ENCODE measurements at places on chromosomes 12 and 14.
A peak's percentile ranks its signal among the peaks of the same experiment; 100 is the strongest.

DNA sequence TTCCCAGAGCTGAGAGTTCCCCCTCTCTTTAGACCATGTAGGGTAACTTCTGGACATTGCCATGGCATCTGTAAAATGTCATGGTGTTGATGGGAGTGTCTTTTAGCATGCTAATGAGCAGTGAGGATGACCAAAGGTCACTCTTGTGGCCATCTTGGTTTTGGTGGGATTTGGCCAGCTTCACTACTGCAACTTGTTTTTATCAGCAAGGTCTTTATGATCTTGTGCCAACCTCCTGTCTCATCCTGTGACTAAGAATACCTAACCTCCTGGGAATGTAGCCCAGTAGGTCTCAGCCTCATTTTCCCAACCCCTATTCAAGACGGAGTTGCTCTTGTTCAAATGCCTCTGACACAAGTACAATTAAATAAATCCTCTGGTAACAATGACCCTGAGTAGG lies 244.4 kb downstream of the NEDD1 start:
- DNase-seq, result no peak

DNA sequence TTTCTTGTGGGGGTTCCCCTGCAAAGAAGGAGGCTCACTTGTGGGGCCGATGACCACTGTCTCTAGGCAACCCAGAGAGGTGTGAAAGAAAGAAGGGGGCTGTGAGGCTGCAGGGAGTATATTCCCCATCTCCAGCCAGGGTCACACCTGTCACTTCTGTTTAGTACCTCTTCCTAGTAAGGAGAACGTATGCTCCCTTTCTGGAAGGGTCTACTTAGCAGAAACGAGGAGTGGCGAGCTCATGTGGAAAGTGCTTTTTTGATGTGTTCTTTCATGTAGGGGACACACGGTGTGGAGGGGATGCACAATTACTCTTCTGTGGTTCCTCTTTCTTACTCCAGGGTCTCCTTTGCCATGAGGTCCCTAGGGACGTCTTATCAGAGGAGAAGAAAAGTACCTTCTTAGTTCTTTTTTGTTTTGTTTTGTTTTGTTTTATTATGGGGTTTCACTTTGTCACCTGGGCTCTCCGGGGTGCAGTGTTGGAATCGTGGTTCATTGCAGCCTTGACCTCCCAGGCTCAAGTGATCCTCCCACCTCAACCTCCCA lies 58.3 kb downstream of the PRKCH start:
- DNase-seq, result no peak

DNA sequence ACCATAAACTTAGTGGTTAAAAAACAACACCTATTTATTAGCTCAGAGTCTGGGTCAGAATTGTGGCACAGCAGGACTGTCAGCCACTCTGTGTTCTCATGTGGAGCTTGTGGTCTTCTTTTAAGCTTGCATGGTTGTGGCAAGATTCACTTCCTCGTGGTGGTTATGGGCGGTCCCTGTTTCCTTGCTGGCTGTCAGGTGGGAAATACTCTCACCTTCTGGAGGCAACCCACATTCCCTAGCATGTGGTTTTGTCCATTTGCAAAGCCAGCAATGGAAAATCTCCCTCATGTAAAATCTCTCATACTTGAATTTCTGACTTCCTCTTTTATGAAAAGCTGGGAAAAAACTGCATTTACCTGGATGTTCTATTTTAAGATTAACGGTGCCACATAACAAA lies 229.8 kb downstream of the ALX1 start:
- DNase-seq, result no peak

DNA sequence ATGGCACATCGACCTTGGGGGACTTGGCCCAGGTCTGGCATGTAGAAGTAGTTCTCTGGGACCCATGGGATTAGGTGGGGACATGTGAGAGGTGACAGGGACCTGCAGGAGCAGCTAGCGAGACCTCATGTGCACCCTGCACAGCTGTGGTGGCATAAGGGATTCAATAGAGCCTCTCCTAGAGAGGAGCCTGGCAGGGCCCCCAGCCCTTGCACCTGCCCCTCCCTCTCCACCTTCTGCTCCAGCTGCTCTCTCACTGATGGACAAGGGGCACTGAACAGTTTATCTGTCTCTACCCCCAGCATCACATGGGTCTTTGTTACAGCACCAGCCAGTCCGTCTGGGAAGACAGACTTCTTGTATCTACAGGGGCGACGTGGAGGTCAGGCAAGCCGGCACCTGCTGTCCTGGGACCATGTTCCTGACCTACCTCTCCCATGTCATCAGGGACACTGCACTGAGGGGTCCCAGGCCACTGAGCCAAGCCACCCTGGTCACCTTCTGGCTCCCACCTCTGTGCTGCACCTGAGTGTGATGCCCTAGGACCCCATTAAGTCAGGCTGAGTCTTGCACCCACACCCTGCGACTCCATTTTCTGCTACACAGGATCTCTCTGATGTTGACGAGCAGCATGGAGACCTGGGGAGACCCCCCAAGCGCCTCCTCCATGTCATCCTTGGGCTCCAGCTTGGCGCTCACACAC lies 32.6 kb downstream of the DDX11 start:
- no peak for DNase-seq

GRCh38 chr14:77473921-77474320 lies 16.0 kb downstream of the AHSA1 start:
- DNase-seq, result peak; percentile 25

DNA sequence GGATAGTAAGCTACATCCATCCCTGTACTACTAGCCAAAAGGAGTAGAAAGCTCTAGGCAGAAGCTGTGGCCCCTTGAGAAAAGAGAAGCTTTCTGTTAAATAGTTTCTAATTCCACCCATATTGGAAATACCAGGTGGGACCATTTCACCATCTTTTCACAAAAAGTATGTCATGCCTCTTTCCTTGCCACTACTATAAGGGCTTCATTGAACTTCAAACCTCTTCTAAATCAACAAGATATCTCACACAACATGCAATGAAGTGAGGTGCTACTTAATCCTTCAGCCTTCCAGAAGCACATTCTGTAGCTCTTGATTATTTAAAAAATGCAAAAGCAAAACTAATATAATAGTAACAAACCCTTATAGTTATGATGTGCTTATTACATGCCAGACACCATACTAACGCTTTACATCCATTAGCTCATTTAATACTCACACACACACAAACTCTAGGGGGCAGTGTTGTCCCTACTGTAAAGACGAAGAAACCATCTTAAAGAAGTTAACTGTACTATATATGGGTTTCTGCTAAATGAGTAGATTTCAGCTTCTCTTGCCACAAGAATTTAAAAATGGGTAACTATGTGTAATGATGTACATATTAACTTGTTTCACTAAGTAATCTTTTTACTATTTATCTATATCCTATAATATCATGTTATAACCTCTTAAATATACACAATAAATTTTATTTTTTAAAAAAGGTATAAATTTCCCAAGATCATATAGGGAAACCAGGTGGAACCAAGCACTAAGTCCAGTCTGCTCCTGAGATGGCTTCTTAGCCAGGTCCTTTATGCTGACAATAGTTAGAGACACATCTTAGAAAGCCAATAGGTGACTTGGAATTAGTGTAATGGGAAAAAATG lies 124.4 kb downstream of the RPS29 start:
- DNase-seq, result peak; percentile 6

DNA sequence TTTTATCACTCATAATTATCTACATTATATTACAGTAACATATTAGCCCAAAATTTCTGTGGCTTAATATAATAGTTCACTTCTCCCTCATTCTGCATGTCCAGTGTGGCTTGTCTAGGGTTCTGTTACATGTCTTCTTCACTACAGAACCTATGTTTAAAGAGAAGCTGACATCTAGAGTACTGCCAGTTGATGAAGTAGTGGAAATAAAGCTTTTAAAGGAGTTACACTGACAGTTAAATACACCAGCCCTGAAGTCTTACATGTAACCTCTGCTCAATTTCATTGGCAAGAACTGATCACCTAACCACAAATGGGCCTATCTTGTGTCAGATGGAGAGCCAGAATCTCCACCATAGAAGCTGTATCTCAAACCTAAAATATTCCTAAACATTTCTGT lies 32.9 kb downstream of the RPS6KA5 start:
- no peak for DNase-seq

DNA sequence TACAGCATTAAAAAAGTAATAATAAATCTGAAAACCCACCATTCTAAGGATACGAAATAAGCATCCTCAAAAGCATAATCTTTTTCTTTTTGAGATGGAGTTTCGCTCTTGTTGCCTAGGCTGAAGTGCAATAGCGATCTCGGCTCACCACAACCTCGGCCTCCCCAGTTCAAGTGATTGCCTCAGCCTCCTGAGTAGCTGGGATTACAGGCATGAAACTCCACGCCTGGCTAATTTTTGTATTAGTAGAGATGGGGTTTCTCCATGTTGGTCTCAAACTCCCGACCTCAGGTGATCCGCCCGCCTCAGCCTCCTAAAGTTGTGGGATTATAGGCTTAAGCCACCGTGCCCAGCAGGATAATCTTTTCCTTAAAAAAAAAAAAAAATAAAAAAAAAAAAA lies 4.3 kb downstream of the CCNT1 start:
- DNase-seq, result no peak

- DNase-seq, result no peak
These were observed 12.2 kb downstream of the EIF5 start for GRCh38 chr14:103346286-103346685.

GRCh38 chr12:10364815-10365622 lies 24.8 kb downstream of the KLRK1 start:
- peak; percentile 85 for DNase-seq

- DNase-seq, result no peak
These were observed 58.0 kb downstream of the TMEM116 start for GRCh38 chr12:111954969-111955368.

GRCh38 chr12:132741620-132742019 lies 20.0 kb downstream of the ANKLE2 start:
- no peak for DNase-seq

DNA sequence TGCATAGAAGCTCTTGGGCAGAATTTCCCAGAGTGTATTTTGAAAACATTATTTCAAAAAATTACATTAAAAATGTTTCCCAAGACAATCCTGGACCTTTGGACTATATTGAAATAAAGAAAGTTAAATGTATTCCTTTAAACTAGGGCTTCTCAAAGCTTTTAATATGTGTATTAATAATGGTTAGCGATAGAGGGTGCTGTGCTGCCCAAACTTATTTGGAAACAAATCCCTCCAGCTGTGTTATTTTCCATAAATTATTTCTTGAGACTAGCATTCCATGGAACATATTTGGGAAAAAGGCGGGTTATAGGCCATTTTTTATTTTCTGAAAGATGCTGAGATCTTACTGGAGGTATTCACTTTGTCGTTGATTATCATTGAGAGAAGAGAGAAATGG lies 397.8 kb upstream of the MIS18BP1 start:
- no peak for DNase-seq
